ENCODE measurements at places on chromosomes 4 and X. TPM values are rescaled to one million over a fixed set of nuclear protein-coding genes. Genes with fewer than 3 reads are reported as not detected.

The CXorf51B gene
- not detected for total RNA-seq

- no peak for DNase-seq
Observed at GRCh38 chrX:123884809-123885408, 25.1 kb downstream of the XIAP start.

DNA sequence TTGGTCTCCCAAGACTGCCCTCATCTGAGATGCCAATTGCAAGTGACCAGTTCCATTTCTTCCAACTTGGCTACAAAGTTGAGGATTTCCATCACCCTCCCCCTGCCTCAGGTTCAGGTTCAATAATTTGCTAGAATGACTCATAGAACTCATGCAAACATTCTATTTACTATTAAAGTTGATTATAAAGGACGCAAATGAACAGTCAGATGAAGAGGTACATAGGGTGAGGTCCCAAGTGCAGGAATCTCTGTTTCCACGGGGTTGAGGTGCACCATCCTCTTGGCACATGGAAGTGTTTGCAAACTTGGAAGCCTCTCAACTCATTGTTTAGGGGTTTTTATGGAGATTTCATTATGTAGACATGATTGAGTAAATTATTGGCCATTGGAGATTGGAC, 41.0 kb downstream of the FGFBP1 start:
- no peak for DNase-seq

The TMEM31 gene
- total RNA-seq: not detected

DNA sequence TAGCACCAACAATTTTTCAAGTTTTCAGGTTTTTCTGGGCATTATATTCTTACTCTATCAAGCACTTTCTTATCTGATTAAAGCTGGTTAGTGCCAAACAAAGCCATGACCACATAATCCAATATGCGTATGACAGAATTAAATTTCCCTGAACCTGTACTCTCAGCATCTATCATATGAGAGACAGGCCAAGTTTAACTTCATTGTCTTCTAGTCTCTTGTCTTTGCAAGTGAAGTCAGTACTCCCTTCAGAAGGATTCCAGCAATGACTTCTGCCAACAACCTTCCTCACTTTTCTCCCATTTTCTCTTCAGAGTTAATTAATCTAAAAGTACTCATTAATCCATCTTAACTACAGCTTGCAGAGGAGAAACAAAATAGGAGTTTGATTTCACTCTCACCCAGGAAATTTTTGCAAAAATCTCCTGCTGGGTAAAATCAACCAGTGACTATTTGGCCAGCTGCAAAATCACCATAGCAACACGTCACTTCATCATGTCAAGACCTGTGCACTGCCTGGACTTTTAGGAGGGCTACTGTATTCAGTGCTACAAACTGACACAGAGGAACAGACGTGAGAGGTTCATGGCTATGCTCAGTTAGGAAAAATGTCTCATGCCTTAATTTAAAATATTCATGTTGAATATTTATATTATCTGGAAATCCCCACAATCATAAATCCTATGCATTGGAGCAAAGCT, 208.4 kb downstream of the ANTXR2 start:
- DNase-seq: no peak

DNA sequence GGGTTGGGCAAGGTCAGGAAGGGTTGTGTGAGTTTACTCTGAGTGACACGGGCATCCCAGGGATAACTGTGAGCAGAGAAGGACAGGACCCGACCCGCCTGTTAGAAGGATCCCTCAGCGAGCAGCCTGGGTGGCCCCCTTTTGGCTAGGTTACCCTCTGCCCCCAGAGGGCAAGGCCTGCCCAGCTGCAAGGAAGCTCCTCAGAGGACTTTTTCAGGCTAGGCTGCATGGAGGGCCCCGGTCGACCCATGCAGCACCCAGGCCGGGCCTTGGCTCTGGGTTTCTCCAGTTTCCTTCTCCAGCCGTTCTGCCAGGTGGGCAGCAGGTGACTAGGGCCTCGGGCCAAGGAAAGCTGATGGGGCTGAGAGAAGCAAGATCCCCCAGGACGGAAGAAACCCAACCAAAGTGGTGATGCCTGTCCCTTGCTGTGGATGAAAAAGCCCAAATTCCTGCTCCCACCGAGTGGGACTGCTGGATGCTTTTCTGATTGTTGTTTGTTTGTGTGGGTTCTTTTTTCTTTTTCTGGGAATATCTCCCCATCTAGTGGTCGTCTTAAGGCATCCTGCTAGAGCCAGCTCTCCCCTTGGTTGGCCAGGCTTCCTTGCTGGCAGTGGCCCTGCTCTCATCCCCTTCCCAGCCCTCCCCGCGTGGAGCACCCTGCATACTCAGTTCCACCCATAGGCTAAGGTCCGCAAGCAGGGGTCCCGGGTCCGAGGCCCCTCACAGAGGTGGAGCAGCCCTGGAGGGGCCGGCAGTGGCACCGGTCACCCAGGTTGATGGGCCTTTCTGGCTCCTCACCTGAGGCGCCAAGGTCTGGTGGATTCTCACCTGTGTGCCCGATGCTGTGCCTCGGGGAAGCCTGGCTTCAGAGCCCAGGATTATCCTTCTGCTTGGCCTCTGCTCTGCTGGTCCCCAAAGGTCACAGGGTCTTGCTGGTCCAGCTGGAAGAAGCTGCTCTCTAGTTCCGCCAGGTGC, 1.8 kb downstream of the ZFP92 start:
- no peak for DNase-seq

The HEPH gene
- 95.7 TPM for total RNA-seq

All from thoracic aorta (tissue), 2 donors.